ENCODE measurements at places on chromosomes 5 and 9.

- no peak for DNase-seq
These were observed 29.8 kb upstream of the ENHO start for GRCh38 chr9:34552606-34552981.

DNA sequence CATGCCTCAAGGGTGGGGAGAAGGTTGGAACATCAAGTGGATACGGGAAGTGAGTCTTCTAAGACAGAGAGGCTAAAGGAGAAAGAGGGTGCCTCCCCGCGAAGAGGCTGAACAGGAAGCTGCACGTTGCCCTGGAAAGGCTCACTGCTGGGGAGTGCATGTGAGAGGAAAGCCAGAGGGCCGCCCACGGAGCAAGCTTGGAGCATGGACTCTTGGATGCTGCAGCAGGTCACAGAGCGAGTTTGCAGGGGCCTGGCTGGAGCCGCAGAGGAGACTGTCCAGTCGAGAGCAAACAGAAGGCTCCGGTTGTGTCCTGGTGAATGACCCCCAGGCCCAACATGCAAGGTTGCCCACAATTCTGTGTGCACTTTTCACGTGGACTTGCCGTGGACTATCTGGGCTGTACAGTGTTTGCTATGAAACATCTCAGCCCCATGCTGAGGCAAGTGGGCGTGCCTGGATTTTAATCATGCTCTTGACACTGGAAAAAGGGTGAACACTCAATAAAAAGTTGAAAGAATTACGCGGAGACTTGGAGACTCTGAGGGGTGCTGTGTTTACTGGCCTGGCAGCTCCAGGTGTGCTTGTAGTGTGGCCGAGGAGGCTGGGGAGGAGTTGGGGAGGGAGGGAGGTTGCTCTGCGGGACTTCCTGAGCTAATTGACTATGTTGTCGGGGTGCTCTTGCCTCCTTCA is 54.5 kb upstream of the GARNL3 start:
- DNase-seq, result no peak

GRCh38 chr9:92147030-92147851 is 32.0 kb upstream of the SPTLC1 start:
- no peak for DNase-seq

GRCh38 chr5:134647750-134648424 is 698 bp upstream of the SEC24A start:
- DNase-seq, result no peak

DNA sequence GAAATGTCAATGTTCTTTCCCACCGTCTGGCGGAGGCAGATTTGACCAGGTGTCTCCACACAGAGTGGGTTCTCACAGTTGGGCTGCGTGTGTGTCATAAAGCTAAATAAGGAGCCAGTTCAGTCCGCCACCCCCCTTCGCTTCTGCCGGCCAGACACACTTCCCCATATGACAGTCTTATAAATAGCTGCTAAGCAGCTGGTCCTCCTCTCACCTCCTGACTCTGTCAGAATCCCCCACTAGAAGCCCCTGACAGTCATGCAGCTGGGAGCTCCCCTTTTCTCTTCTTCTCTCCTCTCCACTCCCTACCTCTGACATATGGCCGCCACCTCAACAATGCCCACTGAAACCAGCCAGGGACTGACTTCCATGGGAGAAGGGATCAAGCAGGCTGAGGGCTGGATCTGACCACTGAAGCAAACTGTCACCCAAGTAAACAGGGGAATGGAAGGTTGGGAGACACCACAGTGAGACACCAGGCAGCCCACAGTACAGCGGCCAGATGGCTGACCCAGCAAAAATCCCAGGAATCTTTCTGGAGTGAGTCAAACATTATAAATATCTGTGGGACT is 141.9 kb upstream of the EFNA5 start:
- no peak for DNase-seq

DNA sequence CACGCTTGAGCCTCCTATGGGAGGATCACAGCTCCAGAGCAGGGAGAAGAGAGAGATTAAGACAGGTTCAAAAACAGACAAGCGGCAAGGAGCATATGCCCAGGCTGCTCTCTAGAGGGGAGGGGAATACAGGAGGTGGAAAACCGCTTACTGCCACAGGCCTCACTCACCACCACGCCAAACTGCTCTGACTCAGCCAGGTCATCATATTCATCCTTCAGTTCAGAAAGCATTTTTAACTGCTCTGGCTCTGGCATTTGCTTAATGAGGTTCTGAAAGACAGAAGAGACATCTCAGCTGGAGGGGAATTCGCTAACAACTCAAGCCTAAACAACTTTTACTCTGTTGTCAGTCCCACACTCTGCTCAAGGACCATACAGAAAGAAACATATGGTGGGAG is 40.1 kb downstream of the PCDHGC5 start:
- DNase-seq, result no peak

DNA sequence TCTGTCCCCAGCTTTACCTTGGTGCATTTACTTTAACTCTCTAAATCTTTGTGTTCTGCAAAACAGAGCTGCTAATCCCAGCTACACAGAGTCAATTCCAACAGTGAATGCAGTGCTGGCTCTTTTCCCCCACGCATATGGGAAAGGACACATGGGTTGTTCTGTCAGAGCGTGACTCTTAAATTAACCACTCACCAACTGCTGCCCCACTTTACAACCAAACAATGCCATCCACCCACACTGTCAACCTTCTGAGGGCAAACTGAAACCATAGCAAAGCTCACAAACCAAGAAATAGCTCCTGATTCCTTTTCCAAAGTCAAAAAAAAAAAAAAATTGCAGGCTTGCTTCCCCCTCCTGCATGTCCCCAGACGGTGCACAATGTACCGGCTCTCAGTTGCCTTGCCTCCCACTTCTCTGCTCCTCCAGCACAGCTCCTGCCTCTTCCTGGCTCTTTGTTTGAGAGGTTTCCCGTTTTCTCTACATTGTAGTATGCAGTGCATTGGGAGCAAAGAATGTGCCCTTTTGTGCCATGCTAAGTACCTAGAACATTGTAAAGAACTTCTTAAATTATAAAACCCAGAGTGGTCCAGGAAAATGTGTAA is 151.5 kb upstream of the DAPK1 start:
- DNase-seq, result no peak

DNA sequence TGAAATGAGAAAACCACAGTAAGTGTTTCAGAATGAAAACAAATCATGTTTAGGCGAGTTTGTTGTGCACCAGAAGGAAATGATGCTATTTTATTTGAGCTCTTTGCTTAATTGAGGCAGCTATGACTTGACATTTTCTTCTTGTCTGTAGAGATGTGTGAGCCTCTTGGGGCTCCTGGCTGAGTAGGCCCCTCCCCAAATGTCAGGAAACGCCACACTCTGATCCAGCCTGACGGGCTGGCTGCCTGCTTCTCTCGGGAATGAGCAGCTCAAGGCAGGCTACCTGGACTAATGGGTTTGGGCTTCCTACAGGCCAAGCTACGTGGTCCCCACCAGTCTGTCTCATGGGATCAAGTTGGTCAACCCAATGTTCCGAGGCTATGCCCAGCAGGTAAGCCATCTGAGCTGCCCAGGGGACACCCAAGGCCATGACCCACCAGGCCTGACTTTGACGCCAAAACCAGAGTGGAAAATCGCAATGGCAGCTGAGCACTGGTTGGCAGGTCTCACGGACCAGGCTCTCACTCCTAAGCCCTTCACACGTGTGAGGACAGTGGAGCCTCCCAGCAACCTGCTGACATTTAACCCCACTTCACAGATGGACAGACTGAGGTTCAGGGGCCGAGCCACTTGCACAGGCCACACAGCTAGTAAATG is 29.9 kb downstream of the USP20 start:
- DNase-seq, result no peak

DNA sequence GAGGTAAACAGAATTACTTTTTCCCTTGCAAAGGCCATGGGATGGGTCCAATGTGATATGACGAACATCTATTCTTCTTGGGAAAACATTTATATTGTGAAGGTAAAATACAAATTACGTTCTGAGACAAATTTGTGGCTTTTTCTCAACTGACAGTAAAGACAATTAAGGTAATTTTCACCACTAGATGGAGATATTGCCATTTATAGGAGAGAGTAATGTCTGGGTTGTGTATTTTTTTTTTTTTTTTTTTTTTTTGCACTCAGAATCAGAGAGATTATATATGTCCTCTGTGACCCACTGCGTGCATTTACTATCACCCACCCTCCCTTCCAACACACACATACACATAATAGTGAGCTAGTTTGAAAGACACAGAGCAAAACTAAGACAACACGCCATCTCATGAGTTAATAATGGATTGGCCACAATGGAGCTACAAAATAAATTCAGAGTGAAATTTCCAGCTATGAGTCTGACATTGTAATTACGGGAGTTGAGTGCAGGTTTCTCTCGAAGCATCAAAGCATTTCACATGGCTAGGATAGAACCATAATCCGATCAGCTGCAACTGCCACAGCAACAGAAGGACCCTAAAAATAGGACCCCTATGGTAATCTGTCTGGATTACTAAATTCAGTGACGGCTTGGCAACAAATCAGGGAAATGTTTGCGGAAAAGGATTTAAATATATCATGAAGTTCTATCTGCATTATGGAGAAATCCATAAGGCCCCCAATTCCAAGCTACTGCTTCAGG is 49.2 kb downstream of the ANXA1 start:
- no peak for DNase-seq

- no peak for DNase-seq
These were observed 61.4 kb upstream of the ADRA1B start for GRCh38 chr5:159854916-159855315.

DNA sequence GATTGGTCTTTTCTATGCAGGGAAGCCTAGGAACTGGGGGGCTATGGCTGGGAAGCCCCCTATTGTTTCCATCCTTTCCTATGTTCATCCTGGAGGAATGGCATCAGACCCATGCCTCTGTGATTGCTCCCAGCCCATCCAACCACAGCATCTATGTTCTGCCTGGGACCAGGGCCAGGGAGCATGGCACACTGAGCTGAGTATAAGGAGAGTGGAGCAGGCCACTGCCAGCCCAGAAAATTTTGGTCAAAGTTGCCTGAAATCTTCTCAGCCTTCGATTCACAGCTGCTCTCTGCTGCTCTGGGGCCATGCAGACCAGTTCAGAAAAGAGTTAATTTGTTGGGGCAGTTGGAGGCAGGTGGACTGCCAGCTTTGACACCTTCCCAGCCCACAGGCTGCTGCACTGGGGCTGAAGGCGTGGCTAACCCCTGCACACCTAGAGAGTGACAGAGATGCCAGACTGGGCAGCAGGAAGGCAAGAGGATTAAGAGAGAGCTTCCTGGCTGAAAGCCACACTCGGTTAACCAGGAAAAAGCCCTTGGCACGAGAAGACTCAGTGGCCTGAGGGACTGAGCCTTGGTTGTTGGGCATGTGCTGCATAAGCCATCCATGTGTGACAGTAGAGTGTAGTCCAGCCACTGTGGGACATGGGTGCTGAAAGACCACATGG is 12.1 kb downstream of the TGFBI start:
- no peak for DNase-seq

GRCh38 chr5:129431406-129431805 is 28.7 kb upstream of the ADAMTS19 start:
- DNase-seq, result no peak

- DNase-seq, result no peak
These were observed 73.6 kb upstream of the ADAMTS16 start for GRCh38 chr5:5066276-5067186.

DNA sequence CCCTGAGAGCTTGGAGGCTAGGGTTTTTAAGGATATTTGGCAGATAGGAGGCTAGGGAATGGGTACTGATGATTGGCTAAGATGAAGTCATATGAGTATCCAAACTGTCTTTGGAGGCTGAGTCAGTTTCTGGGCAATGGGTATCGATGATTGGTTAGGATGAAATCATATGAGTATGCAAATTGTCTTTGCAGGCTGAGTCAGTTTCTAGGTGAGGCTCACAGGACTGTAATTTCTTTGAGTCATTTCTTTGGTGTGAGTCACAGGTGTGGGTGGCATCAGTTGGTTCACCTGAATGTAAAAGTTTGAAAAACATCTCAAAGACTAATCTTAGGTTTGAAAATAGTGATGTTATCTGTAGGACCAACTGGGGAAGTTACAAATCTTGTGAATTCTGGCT is 1068.0 kb downstream of the NR2F1-AS1 start:
- no peak for DNase-seq

DNA sequence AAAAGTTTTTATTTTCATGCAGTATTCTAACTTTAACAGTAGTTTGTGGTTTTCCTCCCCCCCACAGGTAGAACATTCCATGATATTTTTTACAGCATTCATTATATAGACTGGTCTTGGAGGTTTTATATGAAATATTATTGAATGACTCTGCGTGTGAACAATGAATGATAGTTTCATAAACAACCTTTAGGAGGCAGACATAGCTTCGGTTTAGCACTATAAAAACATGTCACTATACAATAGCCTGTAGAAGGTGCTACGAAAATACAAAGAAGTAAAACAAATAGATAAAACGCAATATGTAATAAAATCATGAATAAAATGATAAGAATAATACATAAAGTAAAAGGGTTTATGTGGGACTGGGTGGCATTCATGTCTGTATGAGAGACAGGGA is 8.5 kb downstream of the KLF4 start:
- no peak for DNase-seq

GRCh38 chr9:16344343-16344742 is 526.1 kb downstream of the BNC2 start:
- DNase-seq, result no peak

GRCh38 chr9:134349936-134350335 is 23.7 kb downstream of the RXRA start:
- DNase-seq, result no peak

DNA sequence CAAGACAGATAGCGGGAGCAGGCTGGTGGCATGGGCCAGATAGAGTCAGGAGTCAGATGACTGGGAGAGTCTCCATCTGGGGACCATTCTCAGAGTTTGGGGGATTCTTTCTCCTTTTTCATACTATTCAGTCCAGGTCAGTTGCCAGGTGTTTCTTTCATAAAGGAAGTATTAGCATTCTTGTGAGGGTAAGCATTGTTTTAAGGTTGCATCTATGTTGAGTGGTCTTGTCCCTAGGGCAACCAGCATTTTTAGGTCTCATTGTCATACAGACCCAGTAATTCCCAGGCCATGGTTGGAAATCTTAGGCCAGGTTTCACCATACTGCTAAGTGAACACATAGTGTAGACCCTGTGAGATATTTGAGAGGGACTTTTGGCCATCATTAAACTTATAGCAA is 122.3 kb upstream of the POC5 start:
- DNase-seq, result no peak

- no peak for DNase-seq
These were observed 61.7 kb upstream of the LIFR start for GRCh38 chr5:38618154-38618553.

DNA sequence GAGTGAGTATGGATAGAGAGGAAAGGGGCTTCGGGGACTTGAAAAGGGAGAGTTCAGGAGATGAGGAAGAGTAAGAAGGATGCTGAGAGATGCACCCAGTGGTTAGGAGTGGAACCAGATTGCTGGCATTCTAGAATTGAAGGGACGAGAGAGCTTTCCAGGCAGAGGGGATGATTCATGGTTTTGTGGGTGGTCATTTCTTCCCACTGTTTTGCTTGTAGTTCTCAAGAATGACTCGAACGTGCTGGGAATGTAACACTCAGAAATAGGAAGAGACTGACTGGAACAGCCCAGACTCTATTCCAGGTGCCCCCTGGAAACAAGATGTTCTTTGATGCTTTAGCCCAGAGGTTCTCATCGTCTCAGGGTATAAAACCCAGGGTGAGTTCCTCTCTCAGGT is 294.2 kb downstream of the ICE1 start:
- no peak for DNase-seq
